ENCODE measurements at places on chromosomes 3 and 15.

DNA sequence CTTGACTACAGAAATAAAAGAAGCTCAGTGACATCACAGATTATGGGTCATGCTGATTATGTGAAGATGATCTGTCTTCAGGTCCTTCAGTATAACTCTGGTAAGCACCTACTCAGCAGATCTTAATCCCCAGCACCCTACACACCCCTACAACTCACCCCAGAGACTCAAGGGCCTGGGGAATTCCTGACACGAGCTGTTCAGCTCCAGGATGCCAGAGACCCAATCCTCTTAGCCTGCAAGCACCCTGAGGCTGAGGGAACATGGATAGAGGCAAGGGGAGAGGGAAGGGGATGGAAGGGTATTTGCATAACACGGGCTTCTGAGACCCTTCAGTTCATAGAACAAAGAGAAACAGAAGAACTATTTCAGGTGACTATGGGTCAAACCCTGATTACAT is 13.0 kb downstream of the GLB1 start:
- DNase-seq, result no peak

- DNase-seq, result no peak
Measured at GRCh38 chr3:191783024-191783423, 322.1 kb downstream of the PYDC2 start.

DNA sequence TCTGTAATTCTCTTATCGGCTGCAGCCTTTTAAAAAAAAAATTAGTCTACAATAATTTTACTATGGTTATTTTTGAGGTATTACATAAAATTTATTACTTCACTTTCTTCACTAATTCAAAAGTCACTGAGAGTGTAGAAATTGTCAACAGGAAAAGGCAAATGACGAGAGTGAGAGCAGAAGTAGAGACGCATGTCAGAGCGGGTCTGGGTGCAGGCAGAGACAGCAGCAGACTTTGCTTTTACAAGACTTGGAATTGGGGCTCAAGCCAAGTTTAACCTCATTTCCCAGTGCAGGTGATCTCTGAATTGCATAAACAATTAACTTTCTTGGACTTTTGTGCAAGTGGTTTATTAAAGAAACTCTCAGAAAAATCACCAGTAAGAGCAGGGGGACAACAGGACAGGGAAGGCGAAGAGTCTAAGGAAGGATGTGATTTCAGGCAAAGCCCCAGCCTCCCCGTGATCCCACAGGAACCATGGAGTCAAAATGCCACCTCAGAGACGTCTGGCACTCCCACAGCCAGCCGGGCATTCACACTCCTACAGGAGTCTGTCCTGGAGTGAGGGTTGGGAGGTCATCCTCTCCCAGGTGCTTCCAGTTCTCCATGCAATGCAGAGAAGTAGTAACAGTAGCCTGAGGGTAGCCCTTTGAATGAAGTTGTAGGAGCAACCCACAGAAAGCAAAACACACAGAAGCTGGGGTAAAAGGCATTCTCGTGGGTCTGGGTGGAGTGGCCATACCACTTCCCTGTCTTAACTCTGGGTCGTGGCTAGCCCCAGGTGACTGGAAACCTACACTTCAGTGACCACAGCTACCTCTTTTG is 274.0 kb upstream of the TGFBR2 start:
- no peak for DNase-seq

DNA sequence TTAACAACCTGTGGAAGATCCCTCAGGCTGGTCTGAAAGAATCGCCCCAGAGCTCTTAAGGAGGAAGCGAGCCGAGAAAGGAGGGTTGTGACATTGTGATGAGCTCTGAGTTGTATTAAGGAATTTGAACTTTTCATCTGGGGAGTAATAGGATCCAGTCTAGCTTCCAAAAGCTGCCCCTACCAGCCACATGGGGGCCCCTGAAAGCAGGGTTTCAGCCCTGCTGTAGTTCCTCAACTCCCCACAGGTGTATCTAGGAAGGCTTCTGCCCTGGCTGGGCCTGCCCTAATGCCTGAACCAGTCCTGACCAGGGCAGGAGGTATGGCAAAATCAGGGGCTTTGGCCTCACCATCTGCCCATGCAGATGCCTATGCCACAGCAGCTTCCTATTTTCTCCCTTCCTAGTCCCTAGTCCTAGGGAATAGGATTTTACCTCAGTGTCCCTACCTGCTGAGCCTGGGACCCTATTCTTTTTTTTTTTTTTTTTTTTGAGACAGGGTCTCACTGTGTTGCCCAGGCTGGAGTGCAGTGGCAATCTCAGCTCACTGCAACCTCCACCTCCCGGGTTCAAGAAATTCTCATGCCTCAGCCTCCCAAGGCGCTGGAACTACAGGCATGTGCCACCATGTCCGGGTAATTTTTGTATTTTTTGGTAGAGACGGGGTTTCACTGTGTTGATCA is 5.0 kb upstream of the AP3S2 start:
- no peak for DNase-seq

DNA sequence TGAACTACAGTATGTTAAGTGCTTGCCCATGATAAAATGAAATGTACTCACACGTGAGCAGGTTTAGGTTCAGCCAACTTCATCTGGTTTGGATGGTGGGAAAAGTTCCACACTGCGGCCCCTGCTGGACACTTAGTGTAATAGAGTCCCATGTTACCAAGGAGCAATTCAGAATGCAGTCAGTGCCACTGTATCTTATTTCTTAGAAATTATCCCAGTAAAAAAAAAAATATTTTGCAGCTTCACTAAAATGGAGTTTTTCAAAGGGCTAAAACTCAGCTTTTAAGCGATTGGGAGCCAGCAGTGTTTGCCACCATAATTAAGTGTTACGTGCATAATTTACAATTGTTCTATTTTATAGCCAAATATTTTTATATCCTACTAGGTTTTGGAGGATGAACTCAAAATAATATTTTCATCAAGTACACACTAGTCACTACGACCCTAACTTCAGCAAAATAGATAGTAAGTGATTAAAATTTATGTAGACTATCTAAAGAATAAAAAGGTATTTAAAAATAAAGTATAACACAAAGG is 371.7 kb upstream of the GBE1 start:
- no peak for DNase-seq

Data from stimulated activated CD8-positive, alpha-beta memory T cell treated with anti-CD3 and anti-CD28 coated beads, Interleukin-7, amount 100 ng/mL, for 1 hour (primary cell).